ENCODE measurements at places on chromosomes 5 and 9.
A peak's percentile ranks its signal among the peaks of the same experiment; 100 is the strongest.

DNA sequence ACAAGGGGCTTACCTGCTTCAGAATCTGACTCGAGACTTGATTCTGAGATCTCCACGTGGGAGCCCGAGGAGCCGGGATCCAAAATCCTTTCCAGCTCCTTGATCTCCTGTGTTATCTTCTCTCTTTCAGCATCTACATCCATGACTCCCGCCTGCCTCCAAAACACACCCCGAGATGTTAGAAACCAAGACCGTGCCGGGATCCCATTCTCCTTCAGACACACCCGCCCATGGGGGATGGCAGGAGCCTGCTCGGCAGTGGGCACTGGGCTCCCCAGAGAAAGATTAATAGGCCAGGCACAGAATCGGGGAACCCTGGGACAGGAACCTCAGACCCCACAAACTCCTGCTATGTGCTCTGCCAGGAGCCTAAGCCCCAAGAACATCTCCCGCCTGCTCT lies 1.7 kb downstream of the SNAPC4 start:
- DNase-seq, result no peak

- no peak for DNase-seq
Observed at GRCh38 chr5:93916872-93917271, 175.5 kb upstream of the POU5F2 start.

DNA sequence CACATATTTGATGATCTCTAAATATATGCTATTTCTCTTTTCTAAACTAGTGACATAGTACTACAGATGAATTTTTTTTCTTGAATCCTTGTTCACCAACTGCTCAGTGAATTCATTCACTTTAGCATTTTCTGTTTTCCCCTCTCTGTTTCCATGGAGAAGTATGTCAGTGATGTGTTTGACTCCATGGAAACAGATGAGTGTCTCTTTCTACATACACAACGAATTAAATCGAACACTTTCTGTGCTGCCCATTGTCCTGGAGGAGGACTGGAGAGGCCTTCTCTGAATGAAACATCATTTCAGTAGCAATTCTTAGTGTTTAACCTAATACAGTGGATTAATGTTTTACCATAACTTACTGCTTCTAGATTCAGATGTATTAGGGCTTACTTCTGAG lies 9.5 kb downstream of the INVS start:
- DNase-seq, result no peak

- DNase-seq, result no peak
Observed at GRCh38 chr5:106127985-106128384, 1542.8 kb downstream of the EFNA5 start.

DNA sequence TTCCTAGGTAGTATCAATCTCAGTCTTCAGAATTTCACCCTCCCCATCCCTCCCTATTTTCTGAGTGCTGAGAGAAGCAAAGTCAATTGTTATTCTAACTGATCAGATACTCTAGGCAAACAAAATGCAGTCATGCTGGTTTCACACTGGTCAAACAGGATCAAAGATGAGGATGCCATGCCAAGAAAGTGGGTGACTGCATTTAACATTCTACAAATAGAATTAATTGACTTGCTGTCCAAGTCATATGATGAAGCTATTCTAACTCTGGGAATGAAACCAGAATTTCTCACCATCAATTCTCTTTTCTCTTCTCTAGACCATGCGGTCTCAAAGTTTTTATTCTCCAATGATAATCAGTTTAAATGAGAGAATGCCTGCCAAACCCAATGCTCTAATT lies 112.5 kb downstream of the CTNND2 start:
- no peak for DNase-seq

DNA sequence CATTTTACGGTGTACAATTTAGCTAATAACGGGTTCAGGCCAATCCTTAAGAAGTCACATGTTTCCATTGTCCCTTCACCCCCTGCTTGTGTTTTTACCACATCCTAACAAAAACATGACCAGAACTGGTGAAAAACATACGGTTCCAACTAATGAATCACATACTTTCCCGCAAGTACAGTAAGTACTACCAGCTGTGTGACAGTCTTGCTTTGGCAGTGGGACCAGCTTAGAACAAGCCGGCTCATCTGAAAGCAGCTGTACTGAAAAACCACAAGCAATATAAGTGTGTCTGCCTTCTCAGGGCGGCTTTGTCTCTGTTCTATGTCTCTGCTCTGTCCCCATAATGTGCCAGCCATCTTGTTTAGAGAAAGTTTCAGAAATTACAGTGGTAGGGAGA lies 242.5 kb downstream of the BNC2 start:
- DNase-seq, result no peak

GRCh38 chr5:129094924-129095899 lies 663 bp downstream of the ISOC1 start:
- DNase-seq, result peak; percentile 39

DNA sequence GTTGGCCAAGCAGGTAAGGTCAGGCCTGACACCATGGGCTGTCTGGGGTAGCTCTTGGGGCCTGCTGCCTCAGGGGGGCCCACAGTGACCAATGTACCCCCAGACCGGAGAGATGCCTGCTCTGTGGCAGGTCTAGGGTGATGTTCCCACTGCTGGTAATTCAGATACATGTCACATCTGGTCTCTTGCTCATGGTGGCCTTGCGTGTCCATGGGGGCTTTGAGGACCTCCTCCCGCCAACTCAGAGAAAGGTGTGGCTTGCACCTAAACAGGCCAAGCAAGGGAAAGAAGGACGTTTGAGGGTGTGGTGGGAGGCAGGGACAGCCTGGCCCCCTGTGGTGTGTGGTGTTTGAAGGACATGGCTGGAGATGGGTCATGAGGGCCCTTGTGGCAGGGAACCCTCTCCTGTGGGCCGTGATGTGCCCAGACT lies 75.2 kb downstream of the PHF2 start:
- DNase-seq, result no peak

DNA sequence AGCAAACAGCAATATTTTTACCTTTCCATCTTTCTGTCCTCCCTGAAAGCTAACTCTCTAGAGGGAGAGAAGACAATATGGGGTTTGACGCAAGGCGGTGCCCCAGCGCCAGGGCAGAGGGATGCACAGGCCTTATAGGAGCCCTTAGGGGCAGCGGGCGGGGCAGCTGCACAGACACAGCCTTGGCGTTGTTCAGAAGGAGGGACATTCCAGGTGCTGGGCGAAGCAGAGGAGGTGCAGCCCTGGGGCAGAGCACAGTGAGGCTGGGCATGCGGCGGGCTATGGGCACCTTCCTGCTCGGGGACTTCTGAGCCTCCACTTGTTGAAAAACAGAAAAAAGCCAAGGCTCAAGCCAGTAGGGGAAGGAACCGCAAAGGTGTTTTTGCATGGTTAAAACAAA lies 33.7 kb upstream of the BICD2 start:
- no peak for DNase-seq

GRCh38 chr5:121378046-121378445 lies 473.6 kb upstream of the FTMT start:
- no peak for DNase-seq

GRCh38 chr5:1780614-1780930 lies 19.1 kb downstream of the MRPL36 start:
- DNase-seq, result no peak

DNA sequence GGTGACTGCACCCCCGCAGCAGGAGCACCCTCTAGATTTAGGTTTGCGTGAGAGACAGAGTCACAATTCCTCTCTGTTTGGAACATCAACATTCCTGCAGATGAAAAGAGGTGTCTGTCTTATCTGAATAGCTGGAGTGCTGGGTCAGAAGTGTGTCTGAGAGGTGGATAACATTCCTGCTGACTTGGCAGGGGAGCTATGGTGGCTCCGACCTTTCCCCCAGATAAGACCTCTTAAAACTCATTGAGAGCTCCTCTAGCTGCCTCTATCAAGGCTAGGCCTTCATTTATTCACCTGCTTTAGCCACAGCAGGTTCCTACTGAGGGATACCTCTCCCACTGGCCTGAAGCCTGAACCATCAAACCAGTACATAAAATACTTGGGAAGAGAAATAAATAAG lies 615.5 kb downstream of the LRRC70 start:
- no peak for DNase-seq

GRCh38 chr9:20300430-20301115 lies 321.7 kb downstream of the MLLT3 start:
- DNase-seq, result no peak

DNA sequence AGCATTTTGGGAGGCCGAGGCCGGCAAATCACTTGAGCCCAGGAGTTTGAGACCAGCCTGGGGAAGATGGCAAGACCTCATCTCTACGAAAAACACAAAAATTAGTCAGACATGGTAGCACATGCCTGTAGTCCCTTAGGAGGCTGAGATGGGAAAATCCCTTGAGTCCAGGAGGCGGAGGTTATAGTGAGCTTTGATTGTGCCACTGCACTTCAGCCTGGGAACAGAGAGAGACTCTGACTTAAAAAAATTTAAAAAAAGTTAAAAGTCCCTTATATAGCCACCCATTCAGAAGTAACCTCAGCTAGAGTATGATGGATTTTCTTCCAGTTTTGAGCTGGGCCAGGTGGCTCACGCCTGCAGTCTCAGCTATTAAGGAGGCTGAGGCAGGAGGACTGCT lies 72.4 kb downstream of the UGCG start:
- DNase-seq, result no peak

DNA sequence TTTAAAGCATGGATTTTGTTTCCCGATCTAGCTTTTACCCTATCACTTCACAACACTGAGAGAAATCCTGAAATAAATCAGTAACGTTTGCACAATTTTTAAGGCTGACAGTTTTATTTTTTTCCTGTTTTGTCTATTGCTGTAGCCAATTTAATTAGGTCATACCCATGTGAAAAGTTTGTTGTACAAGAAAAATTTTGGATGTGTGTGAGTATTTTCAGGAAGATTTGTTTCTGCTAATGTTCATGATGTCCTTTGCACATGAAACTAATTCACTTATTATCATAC lies 237.8 kb downstream of the ARRDC3 start:
- DNase-seq, result no peak

DNA sequence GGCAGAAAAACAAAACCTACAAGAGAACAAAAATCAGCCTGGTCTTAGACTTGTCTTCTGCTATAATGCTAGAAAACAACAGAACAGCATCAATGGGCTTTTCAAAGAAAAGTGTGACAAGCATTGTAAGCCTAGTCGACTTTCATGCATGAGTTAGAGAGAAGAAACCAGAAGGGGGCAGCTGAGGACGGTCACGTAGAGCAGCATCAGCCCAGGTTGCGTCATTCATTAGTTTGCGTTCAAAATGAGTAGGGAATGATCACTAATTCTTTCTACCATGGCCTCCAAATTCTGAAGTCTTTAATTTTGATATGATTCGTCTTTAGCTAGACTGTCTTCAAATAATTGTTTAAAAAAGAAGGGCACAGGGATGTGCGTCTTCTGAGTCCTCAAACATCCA lies 4.7 kb upstream of the ISCA1 start:
- peak; percentile 50 for DNase-seq

DNA sequence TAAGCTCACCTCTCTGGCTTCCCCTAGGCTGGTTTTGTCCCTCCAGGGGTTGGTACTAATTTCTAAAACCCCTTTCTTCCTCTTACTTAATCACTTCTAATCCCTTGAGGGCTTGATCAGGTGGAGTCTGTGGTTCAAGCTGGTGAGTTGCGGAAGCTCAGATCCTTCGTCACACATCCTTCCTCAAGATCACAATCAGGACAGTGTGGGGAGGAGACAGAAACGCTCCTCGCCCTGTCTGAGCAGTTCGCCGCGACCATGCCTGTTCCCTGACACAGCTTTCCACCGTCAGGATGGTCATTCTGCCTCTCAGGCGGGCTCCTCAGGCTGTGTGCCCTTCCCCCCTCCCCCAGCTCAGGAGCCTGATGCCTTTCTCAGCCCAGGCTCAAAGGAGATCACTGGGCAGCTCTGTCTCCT lies 24.3 kb downstream of the CPLX2 start:
- DNase-seq, result no peak

- DNase-seq, result no peak
Observed at GRCh38 chr5:76277736-76278135, 125.3 kb upstream of the IQGAP2 start.

- DNase-seq, result no peak
Observed at GRCh38 chr5:17429353-17429752, 68.7 kb upstream of the TAF11L2 start.

- no peak for DNase-seq
Observed at GRCh38 chr9:93326056-93326455, 125.4 kb upstream of the FAM120A start.

DNA sequence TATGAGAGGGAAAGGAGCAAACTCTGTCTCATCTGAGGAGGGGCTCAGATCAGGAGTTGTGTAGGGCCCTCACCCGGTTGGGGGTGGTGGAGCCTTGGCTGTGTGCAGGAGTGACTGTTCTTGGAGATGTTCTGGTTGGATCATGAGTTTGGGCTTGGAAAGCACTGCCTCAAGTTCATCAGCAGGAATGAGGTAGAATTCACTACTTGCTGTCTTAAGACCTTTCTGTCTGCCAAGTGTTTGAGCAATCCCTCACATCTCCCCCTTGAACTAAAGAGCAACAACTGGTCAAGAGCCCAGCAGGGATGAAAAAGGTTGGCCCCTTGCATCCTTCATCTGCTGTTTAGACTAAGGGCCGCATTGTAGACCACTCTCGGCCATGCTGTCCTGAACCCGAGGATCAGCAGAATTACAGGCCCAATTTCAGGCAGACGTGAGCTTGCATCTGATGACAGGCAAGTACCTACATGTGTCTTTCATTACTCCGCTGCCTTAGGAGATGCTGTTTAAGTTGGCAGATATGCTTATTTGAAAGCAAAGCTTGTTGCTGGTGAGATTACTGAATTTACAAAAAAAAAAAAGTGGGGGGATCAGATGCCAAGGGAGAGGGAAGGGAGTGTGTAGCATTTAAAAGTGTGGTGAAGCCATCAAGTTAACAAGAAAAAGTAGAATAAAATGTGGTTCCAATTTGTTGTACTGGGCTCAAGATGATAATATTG lies 36.4 kb downstream of the PIK3R1 start:
- no peak for DNase-seq

DNA sequence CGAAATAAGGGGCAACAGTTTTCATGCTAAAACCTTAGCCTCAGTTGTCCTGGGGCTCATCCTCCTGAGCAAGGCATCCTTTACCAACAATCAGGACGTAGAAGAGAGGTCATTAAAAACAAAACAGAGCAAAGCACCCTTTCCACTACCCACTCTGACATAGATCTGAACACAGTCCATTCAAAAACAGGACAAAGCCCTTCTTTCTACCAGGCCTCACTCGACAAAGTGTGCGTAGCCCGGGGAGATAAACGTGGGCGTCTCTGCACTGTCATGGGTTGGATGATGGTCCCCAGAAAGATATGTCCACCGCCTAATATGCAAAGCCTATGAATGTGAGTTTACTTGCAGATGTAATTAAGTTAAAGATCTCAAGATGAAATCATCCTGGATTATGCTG lies 60.6 kb upstream of the TAS2R1 start:
- no peak for DNase-seq

GRCh38 chr5:579746-580366 lies 32.3 kb upstream of the CEP72 start:
- no peak for DNase-seq
